ENCODE measurements at places on chromosomes 13 and 19.

DNA sequence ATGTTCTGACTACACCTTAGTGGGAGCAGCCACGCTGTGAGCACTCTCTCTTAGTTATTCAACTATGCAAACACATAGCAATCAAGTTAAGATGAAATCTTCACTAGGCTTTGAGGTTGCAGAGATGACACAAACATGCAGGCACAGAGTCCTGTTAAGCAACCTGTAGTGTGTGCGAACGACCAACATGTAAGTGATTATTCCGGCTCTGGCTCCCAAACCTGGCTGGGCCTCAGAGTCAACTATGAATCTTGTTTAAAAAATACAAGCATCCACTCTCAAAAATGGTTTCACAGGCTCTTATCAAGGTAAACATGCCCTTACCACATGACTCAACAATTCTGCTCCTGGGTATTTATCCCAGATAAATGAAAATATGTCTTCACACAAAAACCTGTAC lies 91.4 kb downstream of the IRS2 start:
- no peak for DNase-seq

DNA sequence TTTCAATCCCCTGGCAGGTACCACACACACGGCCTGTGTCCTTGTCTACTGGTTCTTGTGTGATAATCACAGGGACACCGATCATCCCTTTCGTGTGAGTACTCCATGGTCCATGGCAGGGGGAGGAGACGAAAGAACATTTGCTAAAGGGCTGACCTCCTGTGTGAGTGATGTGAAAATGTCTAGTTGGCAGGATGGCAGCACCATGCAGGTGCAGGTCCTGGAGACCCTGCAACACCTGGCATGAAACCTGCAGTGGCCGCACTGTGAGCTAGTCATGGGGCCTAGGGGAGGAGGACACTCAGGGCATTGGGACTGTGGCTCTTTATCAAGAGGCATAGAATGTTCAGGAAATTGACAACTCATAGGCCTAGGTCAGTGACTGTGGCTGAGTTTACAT lies 22.9 kb upstream of the LGALS14 start:
- DNase-seq: no peak

DNA sequence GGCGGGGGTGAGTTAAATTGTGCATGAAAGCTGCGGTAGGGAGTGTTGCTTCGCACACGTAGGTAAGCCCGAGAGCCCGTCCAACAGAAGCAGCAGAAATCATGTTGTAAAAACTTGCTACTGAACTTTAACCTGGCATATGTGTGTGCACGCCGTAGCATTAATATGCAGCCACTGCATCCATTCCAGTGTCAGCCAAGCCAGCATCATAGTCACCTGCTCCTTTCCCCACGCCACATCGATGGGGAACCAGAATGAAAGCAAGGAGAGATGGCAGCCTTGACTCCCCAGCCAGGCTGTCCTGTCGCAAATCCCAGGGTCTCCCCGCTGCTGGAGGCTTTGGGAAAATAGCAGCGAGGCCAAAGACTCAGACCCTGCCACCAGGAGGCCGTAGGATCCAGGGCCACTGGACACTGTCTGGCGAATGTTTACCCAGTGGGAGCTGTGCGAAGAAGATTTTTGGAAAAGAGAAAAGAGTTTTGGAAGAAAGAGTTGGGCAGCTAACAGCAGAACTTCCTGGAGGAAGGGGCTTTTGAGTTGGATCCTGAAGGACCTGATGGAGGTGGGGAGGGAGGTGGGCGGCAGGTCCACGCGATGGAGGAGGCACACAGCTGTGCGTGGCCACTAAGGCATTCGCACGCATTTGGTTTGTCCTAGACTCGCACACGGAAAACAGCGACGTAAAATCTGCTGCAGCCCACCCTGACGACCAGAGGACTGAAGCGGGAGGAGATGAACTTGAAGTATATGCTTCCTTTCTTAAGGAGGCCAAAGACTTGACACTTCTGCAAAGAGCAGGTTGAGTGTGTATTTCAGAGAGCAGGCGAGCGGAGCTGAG lies 48.7 kb upstream of the RANBP3 start:
- no peak for DNase-seq

GRCh38 chr13:54241719-54242118 lies 1213.1 kb downstream of the OLFM4 start:
- no peak for DNase-seq

- DNase-seq: no peak
Measured at GRCh38 chr13:67855741-67856238, 625.7 kb upstream of the PCDH9 start.

DNA sequence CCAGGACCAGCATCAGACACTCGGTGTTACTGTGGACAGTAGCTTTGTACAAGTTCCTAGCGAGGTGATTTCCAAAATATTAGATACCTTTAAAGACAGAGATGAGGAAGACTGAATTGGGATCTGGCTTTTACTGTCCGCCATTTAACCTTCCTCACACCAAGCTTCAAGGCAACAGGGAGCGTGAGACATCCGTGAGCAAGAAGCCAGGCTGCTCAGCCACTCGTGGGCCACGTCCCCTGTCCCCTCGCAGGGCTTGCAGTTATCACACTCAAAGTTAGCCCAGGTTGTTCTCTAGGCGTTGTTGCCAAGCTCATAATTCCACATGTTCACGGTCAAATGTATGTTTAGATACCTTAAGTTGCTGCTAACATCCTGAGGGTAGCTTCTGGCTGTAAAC lies 102.9 kb downstream of the COL4A2 start:
- DNase-seq: no peak

DNA sequence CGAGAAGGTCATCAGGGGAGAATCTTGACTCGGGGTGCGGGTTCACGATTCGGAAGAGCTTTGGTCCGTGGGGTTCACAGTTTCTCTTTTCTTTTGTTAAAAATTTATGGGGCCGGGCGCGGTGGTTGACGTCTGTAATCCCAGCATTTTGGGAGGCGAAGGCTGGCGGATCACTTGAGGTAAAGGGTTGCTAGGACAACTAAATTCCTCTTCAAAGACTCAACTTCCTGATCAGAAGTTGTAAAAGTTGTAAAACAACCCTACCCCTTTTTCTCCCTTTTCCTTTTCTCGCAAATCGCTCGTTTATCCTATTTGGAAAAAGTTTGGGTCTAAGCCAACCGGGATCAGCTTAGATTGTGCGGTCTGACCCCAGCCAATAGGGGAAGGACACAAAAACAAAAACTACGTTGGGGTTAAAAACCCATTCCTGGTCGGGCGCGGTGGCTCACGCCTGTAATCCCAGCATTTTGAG lies 673 bp downstream of the ZNF486 start:
- DNase-seq: no peak

DNA sequence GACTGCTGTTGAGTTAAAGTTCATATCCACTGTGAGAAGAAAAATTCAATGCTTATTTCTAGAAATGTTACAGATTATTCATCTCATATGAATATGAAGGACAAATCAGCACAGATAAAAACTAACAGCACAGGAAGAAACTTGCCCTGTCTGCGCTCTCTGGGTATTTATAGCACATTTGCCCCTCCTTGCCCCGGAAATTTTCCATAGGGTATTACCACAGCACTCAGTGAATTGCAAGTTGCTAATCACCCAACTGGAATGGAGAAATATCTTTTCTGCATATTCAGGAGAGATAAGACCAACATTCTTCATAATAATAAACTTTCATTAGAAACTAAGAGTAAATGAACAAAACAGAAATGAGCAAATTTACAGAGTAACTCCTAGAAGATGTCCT lies 318.0 kb upstream of the KLF12 start:
- no peak for DNase-seq

GRCh38 chr13:111360452-111360851 lies 40.0 kb downstream of the TEX29 start:
- no peak for DNase-seq

- DNase-seq: no peak
Measured at GRCh38 chr19:17264641-17264979, at the start of gene USHBP1. Gene USHBP1, minus strand, starts transcription at chr19:17264745. Its CDS starts 446 bp downstream, at chr19:17264299.

GRCh38 chr13:39623466-39623865 lies 20.5 kb upstream of the LHFPL6 start:
- DNase-seq: no peak

GRCh38 chr13:75365724-75366173 lies 116.2 kb downstream of the TBC1D4 start:
- DNase-seq: no peak

DNA sequence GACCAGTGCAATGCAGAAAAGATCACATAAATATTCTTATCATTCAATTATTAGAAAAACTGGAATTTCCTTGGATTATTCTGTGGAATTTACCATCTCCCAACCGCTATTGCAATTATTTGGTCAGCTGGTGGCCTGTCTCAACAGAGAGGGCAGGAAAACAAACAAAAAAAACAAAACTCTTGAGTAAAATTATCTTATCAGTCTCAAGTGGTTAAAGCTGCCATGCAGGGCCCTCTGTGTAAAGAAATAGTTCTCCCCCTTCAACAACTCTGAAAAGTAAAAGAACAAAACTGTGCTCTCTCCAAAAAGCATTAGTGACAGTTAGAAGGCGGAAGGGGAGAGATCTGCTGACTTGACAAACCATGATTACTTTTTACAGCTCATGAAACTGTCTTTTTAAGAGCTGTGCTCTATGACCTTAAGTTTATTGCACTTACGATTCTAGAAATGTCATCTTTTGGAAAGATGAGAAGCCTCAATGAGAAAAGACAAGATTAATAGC lies 152.3 kb downstream of the DLEU7 start:
- DNase-seq: no peak

GRCh38 chr13:100815476-100816046 lies 141.0 kb upstream of the TMTC4 start:
- DNase-seq: no peak

GRCh38 chr19:35414442-35414841 lies 33.6 kb upstream of the FFAR2 start:
- DNase-seq: no peak

Measured in cortex of kidney (tissue), 1 donor.